ENCODE measurements at places on chromosomes 16 and 17.
A peak's percentile ranks its signal among the peaks of the same experiment; 100 is the strongest.

- no peak for DNase-seq
These were observed 7.1 kb upstream of the ITPRIPL2 start for GRCh38 chr16:19106625-19107020.

DNA sequence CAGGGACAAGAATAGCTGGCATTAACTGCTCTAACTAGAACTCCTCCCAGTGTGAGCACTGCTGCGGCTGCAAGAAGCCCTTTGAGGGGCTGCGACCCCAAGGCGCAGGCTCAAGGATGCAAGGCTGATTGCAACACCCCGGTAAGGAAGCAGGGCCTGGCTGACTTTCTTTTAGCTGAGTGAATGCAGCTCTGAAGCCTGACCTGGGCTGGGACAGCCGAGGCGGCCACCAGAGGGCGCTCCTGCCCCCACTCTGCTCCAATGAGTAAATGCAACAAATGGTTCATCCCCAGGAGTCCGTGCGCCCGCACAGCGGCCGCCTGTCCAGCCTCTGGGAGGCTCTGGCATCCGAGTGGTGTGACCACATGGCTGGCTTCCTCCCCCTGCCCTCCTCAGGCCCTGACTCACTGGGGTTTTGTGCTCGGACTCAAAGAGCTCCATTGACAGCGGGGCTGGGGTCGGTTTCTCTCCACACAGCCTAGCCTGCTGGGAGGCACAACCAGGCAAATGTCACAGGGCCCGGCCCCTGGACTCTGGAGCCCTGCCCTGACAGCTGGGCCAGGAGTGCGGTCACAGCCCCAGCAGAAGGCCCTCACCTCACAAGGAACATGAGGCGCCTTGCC, at the start of gene SMIM5:
SMIM5 (plus strand) TSS at position 572 of the 623 bp plus-strand sequence. CDS start 6,768 bp downstream, outside the sequence.
- DNase-seq, result peak; percentile 91

DNA sequence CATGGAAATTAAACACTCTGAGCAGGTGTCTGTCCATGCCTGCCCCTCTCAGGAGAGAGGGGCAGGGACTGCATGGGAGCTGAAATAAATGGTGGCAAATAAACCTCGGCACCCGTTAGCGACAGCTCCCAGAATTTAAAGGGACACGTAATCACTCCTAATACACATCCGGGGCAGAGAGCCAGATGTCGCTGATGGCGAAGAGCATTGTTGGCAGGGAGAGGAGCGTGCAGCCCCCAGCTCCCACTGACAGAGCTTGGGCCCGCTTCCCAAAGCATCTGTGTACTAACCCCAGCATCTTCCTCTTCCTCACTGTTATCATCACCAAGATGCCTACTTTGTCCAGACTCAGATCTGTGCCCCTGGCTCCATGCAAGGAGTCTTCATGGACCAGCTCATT, 85.8 kb downstream of the IRX5 start:
- no peak for DNase-seq

DNA sequence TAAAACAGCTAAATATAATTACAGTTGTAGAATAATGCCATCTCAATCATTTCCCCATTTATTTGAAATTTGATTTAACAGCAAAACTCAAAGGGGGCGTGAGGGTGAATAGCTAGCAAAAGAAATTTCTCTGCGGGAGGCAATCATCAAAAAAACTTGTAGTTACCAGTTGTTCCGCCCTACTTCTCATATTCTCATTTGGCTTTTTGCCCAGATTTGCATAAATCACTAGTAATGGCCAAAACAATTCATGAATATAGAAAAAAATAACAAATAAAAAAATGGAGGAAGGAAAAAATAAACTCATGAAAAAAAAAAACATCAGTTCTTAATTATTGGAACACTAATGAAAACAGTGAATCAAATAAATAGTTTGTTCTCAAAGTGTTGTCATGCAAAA, 722.6 kb upstream of the KIF2B start:
- no peak for DNase-seq

- DNase-seq, result peak; percentile 99
These were observed 35.1 kb downstream of the CDH1 start for GRCh38 chr16:68772030-68772681.

DNA sequence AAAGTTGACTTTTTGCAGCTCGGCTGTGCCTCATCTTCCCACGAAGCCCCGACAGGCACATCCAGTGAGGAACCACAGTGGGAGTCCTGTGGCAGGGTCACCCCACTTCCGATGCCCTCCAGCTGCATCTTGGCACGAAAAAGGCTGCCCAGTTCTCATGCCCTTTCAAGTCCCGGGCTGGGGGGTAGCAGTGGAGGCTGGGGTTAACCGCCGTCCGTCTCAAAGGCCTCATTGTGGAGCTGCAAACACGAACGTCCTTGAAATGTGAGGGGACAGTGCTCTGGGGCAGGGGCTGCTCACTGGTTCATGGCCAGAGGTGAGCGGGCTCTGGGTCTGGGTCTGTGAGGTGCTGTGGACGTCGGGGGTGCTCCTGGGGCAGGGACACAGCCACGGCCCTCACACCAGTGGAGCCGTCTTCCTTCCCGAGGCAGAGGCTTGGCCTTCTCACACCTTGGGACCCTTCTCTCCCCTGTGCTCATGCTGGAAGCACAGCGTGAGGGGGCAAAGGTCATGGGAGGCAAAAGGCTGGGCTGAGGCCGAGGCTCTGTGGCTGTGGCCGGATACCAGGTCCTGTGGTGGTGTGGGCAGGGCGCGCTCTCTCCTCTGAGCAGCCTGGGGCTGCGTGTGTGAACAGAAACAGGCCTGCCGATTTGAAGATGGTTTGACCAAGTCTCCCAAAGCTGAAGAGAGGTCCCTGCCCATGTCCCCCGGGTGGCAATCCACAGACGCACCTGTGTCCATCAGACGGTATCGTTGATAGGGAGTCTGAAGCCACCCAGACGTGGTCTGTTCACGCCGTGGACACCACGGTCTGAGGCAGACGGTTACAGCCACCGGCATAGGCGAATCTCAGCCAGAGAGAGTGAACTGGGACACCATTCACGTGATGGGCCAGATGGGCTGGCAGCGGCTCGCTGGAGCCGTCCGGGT, 3.1 kb upstream of the MC1R start:
- no peak for DNase-seq

GRCh38 chr17:3843935-3844516, 2.0 kb downstream of the NCBP3 start:
- peak; percentile 82 for DNase-seq

DNA sequence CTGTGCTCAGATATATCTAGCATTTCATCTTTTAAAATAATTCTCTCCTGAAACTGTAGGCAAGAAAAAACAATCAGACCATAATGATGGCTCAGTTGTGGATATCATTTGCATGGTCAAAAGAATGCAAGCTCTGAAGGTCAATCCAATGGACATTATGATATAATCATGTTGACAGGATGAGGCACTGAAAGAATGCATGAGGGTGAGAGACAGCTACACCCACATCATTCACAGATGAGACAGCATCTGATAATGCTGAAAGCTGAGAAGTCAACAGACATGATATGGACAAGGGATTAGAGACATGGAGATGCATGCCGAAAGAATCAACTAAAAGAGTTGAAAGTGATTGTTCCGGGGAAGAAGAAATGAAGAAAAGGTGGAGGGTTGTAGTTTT, 346.4 kb upstream of the CDH5 start:
- DNase-seq, result no peak

GRCh38 chr16:27468941-27469531, 67.1 kb downstream of the IL21R start:
- DNase-seq, result no peak

DNA sequence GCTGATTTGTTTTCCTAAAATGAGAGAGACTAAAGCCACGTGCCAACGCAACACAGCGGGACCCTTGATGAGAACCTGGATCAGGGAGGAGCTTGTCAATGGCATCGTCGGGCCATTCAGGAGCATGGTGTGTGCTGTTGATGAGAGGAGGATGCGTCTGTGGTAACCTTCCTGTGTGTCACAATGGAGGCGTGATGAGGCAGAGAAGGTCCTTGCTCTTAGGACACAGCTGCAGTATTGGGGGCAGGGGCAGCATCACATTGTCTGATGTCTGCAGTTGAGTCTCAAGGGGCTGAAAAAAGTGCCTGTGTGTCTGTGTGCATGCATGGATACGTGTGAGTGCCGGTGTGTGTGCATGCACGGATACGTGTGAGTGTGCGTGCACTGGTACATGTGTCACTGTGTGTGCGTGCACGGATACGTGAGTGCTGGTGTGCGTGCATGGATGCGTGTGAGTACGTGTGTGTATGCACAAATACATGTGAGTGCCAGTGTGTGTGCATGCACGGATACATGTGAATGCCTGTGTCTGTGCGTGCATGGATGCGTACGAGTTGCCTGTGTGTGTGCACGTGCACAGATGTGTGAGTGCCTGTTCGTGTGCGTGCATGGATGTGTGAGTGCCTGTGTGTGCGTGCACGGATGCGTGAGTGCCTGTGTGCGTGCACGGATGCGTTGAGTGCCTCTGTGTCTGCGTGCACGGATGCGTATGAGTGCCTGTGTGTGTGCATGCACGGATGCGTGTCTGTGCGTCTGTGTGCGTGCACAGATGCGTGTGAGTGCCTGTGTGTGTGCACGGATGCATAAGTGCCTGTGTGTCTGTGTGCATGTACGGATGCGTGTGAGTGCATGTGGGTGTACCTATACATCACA, 39.3 kb downstream of the BAIAP2 start:
- DNase-seq, result no peak

DNA sequence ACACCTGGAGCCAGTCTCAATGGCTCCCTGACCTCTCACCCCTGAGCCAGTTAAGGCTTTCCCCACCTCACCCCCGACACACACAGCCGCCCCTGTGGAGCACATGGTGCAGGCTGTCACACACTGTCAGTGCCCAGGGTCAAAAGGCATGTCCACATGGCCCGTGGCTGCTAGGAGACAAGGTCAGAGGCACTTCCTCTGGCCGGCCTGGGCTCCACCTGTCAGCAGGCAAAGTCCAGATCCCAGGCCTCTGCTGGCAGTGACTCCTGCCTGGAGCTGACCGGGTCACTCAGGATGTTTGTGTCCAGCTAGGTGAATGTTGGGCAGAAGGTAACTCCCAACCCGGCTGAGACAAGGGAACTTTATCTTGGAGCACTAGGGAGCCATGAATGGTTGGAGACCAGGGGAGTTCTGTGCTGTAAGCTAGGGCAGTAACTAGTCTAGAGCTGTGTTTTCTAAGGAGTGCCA, 6.0 kb downstream of the SREBF1 start:
- DNase-seq, result no peak

DNA sequence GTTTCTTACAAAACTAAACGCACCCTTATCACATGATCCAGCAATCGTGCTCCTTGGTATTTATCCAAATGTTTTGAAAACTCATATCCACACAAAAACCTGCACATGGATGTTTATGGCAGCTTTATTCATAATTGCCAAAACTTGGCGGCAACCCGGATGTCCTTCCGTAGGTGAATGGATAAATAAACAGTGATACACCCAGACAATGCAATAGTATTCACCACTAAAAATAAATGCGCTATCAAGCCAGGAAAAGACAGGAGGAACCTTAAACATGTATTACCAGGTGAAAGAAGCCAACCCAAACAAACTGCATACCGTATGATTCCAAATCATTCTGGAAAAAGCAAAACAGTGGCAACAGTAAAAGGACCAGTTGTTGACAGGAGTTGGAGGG, 10.0 kb downstream of the SPATA32 start:
- DNase-seq, result no peak

GRCh38 chr17:37648555-37648954, 5.3 kb upstream of the DDX52 start:
- no peak for DNase-seq

GRCh38 chr16:55046916-55047315, 116.3 kb downstream of the IRX5 start:
- DNase-seq, result no peak

- no peak for DNase-seq
These were observed 141.2 kb downstream of the RBFOX3 start for GRCh38 chr17:79469646-79470045.

DNA sequence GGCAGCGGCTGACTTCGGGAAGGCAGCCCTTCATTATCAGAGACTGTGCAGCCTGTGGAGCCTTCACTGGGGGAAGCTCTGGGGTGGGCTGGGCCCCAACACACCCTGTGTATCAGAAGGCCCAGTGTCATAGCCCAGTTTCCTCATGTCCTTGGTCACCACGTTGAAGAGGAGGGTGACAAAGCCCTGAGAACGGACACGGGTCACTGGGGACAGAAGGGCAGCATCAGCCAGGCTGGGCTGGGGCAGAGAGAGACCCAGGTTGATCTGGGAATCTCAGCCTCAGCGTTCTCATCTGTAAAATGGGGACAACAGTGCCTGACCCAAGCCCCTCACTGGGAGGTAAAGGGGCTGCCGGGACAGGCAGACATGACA, 19.3 kb downstream of the B9D1 start:
- peak; percentile 53 for DNase-seq

- DNase-seq, result peak; percentile 98
These were observed 3.5 kb upstream of the TSPOAP1 start for GRCh38 chr17:58331815-58332777.

DNA sequence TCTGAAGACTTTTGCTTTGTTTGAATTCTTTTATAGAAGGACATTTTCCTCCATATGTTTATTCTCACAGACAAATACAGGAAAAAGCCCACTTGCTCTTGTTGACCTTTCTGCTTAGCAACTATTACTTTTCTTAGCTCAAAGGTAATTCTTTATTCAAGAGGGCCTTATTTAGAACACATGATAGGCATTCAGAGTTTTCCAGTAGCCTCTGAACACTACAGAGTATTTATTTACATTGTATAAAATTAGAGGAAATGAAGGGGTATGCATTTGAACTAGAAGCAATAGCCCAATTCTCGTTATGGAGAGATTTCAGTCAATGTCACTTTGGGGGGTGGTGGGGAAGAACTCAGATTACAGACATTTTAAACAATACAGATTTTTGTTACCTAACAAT, 581.7 kb downstream of the KCNJ2 start:
- DNase-seq, result no peak

- DNase-seq, result peak; percentile 66
These were observed 39.3 kb downstream of the MYO18A start for GRCh38 chr17:29140631-29141513.

GRCh38 chr17:64662774-64663367, 764 bp upstream of the SMURF2 start:
- no peak for DNase-seq

GRCh38 chr17:63483038-63483437, 6.2 kb downstream of the ACE start:
- DNase-seq, result no peak

- DNase-seq, result no peak
These were observed 129.0 kb downstream of the ENGASE start for GRCh38 chr17:79203657-79204056.

GRCh38 chr17:82941021-82942001, 101.5 kb upstream of the ZNF750 start:
- no peak for DNase-seq

DNA sequence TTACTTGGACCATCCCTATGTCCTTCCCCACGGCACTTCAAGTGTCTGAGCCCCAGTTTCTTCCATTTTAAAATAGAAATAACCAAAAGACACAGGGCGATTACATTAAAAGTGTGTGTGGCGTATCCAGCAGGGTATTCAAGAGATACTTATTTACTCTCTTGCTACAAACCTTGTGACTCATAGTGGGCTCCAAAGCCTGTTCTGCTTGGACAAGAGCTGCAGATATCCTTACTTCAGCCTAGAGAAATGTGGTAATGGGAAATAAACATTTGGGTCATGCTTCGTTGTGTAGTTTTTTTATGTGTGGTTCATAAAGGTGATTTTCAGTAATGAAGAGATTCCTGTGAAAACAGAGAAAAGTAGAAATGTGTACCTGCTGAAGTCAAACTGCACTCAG, 288.9 kb upstream of the CDH11 start:
- no peak for DNase-seq
